ENCODE measurements at places on chromosomes 3 and 15.

GRCh38 chr15:25178835-25179672 is 224.3 kb downstream of the SNRPN start:
- no peak for DNase-seq

DNA sequence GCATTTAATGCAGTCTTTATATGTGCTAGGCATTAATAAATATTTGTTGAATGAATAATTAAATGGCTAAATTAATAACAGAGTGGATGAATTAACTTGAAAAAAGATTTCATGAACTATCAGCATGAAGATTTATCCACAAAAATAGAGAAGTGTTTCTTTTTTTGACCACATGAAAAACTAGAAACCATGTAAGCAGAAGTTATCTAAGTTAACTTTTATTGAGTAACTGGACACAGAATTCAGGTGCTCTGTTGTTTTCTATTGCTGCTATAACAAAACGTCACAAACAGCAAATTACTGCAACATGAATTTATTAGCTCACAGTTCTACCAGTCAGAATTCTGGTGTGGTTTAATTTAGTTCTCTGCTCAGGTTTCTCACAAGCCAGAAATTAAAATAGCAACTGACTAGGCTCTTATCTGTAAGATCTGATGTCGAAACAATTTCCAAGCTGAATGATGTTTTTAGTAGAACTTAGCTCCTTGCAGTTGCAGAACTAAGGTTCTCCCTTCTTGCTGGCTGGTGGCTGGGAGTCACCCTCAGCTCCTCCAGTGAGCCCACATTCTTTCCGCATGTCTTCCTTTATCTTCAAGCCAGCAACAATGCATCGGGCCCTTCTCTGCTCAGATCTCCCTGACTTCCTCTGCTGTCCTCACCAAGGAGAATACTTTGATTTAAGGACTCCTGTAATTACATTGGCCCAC is 810.2 kb upstream of the ALCAM start:
- no peak for DNase-seq

- DNase-seq = peak; percentile 32
Measured at GRCh38 chr3:132253262-132253878, 63.8 kb upstream of the ACP3 start.

- no peak for DNase-seq
Measured at GRCh38 chr3:58298190-58298589, 7.9 kb upstream of the RPP14 start.

DNA sequence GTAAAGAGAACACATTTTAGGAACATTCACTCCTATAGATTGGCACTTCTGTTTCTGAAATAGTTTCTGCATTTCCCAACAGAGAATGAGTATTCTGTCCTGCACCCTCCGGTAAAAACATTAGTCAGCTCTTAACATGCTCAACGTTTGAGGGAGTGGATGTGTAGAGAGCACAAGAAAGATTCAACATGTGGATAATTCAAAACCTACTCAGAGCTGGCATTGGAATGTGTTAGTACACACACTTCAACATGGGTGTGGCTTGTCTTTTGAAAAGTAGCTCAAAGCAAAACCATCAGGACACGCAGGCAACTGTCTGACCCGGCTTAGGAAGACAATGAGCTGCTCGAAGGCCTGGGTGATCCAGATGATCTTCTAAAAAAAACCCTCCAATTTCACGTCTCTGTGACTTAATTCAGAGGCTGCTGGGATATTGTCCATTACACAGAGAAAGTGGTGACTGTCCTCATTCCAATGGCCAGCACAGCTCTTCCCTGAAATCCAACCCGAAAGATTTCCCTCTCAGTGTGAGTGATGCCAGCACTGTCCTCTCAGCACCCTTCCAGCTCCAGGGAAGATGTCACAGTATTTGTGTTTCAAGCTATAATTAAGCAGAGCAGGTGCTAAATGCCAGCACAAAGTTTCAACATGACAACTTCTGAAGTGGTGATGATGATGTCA is 18.1 kb downstream of the FBN1 start:
- no peak for DNase-seq

DNA sequence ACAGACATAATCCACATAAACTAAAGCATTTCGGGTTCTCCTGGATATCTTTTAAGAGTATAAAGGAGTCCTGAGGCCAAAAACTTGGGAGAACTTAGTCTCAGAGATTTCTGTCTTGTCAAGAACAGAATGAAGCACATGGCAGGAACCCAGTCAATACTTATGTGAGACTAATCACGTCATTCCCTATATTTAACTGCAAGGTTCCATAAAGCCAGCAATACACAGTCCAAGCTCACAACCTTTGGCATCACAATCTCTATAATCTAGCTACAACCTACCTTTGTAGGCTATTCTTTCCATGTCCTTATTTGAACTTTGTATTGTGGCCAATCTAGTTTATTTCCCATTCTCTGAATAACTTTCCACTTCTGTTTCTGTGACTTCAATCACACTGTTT is 68.9 kb upstream of the CSPG5 start:
- DNase-seq = no peak

GRCh38 chr3:148727231-148727630 is 29.5 kb downstream of the AGTR1 start:
- no peak for DNase-seq

GRCh38 chr3:129003578-129004112 is 2.5 kb downstream of the EFCC1 start:
- no peak for DNase-seq

DNA sequence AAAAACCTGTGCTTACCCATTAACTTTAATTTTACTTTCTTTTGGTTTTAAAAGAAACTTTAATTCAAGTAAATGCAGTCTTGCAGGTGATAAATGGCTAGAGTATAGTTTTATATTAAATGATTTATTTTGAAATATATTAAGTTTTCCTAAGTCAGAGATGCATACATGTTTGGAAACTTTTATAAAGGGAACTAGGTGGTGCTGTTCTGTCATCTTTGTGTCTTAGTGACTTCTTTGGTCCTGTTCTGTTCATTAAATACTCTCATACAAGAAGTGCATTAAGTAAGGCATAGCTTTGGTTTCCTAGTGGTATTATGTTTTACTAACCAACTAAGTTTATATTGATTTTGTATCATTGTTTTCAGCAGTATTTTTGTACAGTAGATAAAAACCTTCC is 15.6 kb downstream of the CADM2 start:
- DNase-seq = no peak

DNA sequence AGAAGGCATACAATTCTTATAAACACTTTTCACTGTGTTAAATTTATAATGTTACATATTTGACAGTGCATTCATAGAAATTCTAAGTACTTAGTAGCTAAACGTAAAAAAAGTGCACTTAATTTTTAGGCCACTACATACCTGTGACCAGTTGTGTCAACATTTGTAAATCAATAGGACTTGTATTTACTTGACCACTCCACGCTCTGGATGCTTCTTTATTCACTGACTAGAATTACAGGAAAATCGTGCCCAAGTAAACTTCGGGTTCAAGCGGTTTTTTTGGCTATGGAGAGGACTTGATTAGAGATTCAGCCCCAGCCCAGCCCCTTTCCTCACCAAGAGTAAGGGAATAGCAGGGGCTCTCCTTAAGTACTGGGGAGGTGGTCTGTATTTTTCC is 21.8 kb downstream of the WDR53 start:
- no peak for DNase-seq

DNA sequence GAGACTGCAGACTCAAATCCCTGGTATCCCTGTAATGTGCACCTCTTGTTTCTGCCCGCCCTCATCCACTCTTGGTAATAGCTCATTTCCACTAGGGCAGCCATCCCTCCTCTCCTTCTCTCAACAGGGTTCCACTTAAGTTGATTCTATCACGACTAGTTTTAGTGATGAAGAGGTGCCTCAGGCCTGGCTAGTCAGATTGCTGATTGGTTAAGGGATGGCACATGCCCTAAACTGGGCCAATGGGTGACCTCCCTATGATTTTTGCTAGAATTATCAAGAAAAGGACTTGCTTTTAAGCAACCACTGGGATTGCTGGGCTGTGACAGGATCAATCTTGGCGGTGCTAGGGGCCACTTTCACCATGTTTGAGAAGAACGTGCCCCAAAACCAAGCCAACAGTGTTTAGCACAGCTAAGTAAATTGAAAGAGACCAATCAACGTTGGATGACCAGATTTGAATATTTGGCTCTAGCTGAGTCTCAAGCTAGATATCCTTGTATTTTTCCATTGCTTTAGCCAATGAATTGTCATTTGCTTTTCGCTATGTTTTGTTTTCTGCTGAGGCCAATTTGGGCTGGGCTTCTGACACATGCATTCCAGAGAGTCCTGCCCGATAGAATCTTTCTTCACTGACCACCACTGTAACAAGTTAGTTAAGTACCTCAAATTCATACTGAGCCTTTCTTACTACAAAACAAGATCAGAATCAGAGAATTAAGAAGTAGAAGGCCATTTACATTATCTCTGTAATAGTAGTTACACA is 131.0 kb downstream of the PDZRN3 start:
- no peak for DNase-seq

GRCh38 chr3:152301745-152302181 is 33.0 kb downstream of the MBNL1 start:
- no peak for DNase-seq

GRCh38 chr3:167723025-167723512 is 11.6 kb downstream of the PDCD10 start:
- no peak for DNase-seq

DNA sequence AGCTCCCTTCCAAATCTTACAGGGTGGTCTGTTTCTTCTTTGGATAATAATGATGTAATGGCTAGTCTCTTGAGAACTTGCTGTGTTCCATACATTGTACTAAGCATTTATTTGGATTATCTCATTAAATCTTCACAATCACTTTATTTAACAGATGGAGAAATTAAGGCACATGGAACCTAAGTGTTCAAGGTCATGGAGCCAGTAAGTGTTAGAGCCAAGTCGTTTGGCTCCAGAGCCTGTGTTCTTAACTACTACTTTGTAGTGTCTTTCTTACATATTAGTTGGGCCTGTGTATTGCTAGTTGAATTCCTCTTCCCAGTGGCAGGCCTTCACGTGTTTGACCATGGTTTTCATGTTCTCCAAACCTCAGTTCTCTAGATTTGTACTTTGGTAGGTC is 177.8 kb downstream of the ATG7 start:
- no peak for DNase-seq

GRCh38 chr15:98898122-98898521 is 109.5 kb downstream of the PGPEP1L start:
- DNase-seq = no peak

GRCh38 chr3:32460031-32460749 is 42.5 kb downstream of the CMTM6 start:
- DNase-seq = no peak

- DNase-seq = no peak
Measured at GRCh38 chr3:45765266-45765851, 31.0 kb downstream of the SLC6A20 start.

DNA sequence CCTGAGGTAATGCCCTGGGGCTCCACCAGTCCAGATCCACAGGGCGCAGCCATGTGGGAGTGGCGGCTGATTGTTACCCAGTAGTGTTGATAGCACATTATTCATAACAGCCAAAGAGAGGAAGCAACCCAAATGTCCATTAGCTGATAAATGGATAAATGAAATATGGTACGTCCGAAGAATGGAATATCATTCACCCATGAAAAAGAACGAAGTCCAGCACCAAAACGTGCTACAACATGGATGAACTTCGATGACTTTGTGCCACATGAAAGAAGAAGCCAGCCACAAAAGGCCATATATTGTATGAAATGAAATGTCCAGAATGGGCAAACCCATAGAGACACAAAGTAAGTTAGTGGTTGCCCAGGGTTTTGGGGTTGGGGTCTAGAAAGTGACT is 6.4 kb downstream of the SMAD6 start:
- DNase-seq = no peak

DNA sequence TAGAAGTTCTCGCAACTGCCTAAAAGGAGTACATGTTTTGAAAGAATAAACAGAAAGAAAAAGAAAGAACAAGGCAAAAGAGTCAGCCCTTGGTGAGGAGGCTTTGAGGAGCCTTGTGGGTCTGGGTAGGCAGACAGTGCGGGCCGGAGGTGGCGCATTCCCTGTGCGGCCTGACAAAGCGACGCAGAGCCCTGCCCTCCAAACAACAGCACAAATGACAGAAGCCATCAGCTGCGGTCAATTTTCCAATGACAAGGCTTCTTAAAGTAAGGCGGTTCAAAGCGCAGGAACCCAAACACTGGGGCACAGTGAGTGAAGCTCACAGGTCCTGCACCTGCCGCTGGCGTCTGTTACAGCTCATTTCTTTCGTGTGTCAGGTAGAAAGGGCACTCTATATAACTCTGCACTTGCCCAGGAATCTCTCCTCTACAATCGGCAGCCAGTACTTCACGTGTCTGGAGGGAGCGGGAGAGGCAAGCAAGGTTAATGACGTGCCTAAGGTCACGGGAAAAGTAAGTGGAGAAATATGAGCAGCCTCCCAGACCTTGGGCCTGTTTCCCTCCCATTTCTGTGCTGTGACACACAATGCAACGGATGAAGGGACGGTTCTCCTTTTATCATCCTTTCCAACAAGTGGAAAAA is 178.1 kb downstream of the OPA1 start:
- DNase-seq = no peak

GRCh38 chr3:161838021-161838420 is 341.4 kb downstream of the OTOL1 start:
- no peak for DNase-seq

- DNase-seq = no peak
Measured at GRCh38 chr15:92586966-92587365, 68.6 kb downstream of the FAM174B start.

All from AG09319 (cell line).